ENCODE measurements at places on chromosomes 4 and X. TPM values are rescaled to one million over a fixed set of nuclear protein-coding genes. Genes with fewer than 3 reads are reported as not detected.

The CENPVL1 gene
- polyA plus RNA-seq = not detected

The PAGE2B gene
- polyA plus RNA-seq = not detected

The CSAG1 gene
- not detected for polyA plus RNA-seq

The PAGE4 gene
- polyA plus RNA-seq = not detected

The UNC5C gene
- polyA plus RNA-seq = 0.46 TPM

The SGCB gene
- polyA plus RNA-seq = 167 TPM

The KDM5C gene
- 36.9 TPM for polyA plus RNA-seq

The WDFY3 gene
- 25.5 TPM for polyA plus RNA-seq

The CFAP99 gene
- polyA plus RNA-seq = not detected

The ZC4H2 gene
- 14.8 TPM for polyA plus RNA-seq

The DUX4 gene
- polyA plus RNA-seq = 0.58 TPM

The NLGN3 gene
- polyA plus RNA-seq = 2.5 TPM

The SCD5 gene
- 9.9 TPM for polyA plus RNA-seq

The EREG gene
- 0.10 TPM for polyA plus RNA-seq

The RAB41 gene
- polyA plus RNA-seq = 0.36 TPM

The ATP1B4 gene
- 296 TPM for polyA plus RNA-seq

The OPN1MW gene
- not detected for polyA plus RNA-seq

The CENPVL2 gene
- not detected for polyA plus RNA-seq

The L1CAM gene
- polyA plus RNA-seq = 2.5 TPM

The SPATA4 gene
- polyA plus RNA-seq = 0.40 TPM

The TSR2 gene
- 45.4 TPM for polyA plus RNA-seq

The ZNF518B gene
- 12.1 TPM for polyA plus RNA-seq

The GAGE12E gene
- not detected for polyA plus RNA-seq

The GPR78 gene
- polyA plus RNA-seq = 0.75 TPM

The POLN gene
- polyA plus RNA-seq = 3.1 TPM

The SHROOM3 gene
- 34.3 TPM for polyA plus RNA-seq

The SMIM31 gene
- polyA plus RNA-seq = not detected

The IL13RA1 gene
- 35.8 TPM for polyA plus RNA-seq

The PCSK1N gene
- polyA plus RNA-seq = not detected

The EBP gene
- polyA plus RNA-seq = 20.0 TPM

The PWWP3B gene
- polyA plus RNA-seq = 26.3 TPM

The GPRASP1 gene
- 9.8 TPM for polyA plus RNA-seq

The ARHGAP6 gene
- polyA plus RNA-seq = 12.8 TPM

The CYLC1 gene
- polyA plus RNA-seq = not detected

The HERC5 gene
- polyA plus RNA-seq = 2.3 TPM

The S100G gene
- not detected for polyA plus RNA-seq

The SMIM20 gene
- polyA plus RNA-seq = 48.5 TPM

The ENAM gene
- polyA plus RNA-seq = 2.9 TPM

The F11 gene
- not detected for polyA plus RNA-seq

The MAGEB1 gene
- not detected for polyA plus RNA-seq

The PTTG2 gene
- not detected for polyA plus RNA-seq

The GRPR gene
- 0.80 TPM for polyA plus RNA-seq

The CHIC1 gene
- polyA plus RNA-seq = 7.7 TPM

Measured in hindlimb muscle (tissue), 1 donor.